ENCODE measurements at places on chromosomes 3 and 15.

GRCh38 chr15:86327230-86327865 lies 247.7 kb downstream of the AGBL1 start:
- no peak for DNase-seq

- no peak for DNase-seq
Measured at GRCh38 chr15:70614221-70614620, 149.1 kb downstream of the UACA start.

DNA sequence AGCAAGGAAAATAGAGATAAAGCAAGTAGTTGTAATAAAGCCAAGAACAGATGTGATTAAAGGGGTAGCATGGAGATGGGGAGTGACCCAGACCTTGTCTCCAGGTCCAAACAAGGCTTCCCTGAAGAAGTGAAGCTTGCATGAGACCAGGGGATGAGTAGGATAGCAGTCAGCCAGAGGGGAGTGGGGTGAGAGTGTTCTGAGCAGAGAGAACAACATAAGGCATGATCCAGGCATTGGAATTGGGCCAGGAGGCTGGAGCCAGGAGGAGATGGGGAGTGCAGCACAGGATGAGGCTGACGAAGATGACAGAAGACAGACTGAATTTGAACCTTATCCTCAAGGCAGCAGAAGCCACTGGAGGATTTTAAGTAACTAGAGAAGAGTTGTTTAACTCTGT lies 7.2 kb downstream of the TMOD2 start:
- DNase-seq = no peak

DNA sequence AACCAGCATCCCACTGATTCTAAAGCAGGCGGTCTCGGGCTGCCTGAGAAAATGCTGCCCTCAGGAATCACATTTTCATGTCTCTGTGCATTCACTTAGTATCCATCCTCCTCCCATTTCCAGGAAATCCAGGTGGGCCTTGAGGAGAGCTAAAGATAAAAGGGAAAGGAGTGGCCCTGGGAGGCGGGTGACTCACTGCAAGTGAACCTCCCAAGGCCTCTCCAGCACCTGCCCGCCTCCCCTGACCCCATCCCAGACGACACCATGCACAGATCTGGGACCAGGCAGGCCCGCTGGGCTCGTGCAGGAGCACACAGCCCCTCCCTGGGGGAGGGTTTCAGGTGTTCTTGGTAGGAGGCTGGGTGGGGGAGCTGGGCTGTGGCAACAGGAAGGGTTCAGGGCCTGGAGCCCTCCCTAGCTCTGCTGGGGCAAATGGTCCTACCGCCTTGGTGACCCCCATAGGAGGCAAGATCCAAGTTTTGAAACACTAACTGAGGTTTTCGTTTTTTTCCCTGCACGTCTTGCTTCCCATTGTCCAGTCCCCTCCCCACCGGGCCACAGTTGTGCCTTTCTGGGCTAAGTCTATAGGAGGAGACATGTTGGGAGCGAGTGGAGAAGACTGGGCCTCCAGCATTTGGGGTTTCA lies 22.2 kb downstream of the MELTF start:
- no peak for DNase-seq

GRCh38 chr15:50593761-50594160 lies 47.3 kb upstream of the USP50 start:
- no peak for DNase-seq

- DNase-seq = no peak
Measured at GRCh38 chr3:8886546-8886945, 76.7 kb downstream of the RAD18 start.

DNA sequence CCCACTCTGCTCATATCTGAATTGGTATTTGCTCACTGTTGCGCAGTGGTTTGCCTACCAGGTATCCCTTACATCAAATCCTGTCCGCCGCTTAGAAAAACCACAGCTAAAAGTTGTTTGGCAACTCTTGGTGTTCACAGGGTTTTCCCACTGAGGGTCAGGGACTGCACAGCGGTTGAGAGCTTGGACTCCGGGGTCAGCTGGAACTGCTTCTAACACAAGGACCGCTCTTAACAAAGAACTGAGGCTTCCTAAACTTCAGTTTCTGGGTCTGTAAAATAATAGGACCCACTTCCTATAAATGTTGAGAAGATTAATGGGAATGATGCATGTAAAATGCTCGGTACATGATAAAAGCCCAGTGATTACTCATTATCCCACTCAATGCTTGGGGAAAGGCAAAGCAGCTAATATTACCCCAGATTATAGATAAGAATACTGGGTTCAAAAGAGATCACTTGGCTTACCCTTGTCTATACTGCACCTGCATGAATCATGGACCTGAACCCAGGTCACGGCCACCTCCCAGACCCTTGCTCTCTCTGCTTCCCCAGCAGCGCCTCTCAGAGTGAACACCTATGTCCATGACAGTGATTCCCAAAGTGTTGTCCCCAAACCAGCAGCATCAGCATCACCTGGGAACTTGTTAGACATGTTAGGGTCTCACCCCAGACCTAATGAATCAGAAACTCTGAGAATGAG lies 36.1 kb downstream of the LIPC start:
- DNase-seq = no peak

- no peak for DNase-seq
Measured at GRCh38 chr15:100759106-100759505, 120.5 kb upstream of the ALDH1A3 start.

GRCh38 chr3:52447512-52448355 lies 2.8 kb upstream of the SEMA3G start:
- no peak for DNase-seq

- DNase-seq = no peak
Measured at GRCh38 chr15:28272587-28272986, 49.4 kb downstream of the HERC2 start.

DNA sequence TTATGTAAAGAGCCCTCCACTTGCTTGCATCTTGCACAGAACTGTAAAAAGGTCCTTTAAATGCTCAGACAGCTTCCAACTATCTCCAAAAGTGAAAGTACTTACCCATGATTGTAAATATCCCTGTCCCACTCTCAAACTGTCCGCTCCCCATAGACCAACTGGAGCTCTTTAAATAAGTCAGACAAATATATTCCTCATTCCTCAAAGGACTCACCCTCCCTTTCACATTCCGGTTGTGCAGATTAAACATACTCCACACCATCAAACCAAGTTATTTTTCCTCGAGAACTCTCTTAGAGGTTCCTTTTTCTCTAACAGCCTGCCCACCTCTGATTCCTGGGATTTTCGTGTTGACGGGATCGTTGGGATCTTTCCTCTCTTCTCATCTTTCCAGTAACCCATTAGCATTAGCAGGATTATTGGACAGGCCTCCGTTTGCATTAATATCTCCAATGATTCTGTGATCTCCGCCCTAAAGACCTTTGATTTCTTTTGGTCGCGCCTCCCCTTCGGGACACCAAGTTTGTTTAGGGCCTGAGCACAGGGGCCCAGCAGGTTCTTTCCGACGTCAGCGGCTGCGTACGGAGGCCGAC lies 763 bp downstream of the GOLGB1 start:
- no peak for DNase-seq

DNA sequence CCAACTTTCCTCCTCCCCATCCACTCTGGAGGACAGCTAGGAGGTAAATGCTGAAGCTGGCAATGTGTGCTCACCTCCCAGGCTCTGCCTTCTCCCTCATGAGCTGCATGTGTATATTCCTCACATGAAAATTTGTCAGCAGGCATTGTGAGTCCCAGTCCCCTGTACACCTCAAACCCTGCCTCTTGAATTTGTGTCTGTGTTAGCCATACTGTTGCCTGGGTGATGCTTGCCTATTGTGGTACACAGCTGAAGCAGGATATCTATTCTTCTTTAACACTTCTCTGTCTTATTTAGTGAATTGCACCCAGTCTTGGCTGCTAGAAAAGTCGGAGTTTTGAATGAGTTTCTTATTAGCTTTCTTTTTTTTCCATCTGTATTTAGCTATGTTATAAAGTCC lies 586.0 kb upstream of the TGFBR2 start:
- no peak for DNase-seq

DNA sequence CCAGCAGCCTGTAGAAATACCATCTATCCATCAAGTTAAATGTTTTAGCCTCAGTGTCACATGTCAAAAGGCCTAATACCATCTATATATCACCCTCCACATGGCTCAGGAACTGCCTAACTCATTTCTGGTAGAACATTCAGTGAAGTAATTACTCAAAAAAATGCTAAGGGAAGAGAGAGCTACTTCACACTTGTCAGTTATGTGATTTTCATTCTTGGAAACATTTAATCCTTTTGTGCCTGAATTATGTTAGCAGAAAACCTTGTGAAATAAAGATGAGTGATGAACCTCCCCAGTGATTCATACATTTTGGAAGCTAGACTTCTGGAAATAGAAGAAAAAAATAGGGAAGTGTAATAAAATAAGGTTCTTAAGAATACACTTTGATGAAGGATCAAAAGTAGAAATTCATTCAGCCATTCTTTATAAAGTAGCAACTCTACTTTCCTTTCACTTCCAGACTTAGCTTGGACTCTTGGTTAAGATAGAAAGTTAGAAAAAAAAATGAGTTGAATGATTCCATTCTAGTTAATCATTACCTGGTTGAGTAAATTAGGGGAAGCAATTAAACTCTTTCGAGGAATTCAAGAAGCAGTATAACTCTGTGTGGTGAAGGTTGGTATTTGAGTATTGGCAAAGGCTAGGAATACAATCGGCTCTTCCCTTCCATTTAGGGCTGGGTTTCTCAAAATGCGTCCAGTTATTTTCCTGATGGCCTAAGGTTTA lies 3.6 kb downstream of the OTOL1 start:
- no peak for DNase-seq

DNA sequence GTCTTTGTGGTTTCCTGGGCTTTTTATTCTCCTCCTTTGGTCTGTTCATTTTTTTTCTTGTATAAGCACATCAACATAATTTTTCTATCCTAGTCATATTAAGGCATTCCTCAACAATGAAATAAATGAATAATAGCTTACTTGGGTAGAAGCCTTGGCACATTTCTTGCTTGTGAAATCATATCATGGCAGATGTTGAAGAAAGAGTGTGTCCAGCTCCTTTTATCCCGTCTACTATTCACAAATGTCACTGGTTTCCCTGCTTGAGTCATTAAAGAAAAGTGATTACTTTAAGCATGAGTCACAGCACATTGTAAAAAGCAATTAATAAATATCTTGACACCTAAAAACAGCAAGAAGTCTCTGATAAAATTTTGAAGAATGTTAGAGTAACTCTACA lies 42.1 kb downstream of the MINAR1 start:
- no peak for DNase-seq

DNA sequence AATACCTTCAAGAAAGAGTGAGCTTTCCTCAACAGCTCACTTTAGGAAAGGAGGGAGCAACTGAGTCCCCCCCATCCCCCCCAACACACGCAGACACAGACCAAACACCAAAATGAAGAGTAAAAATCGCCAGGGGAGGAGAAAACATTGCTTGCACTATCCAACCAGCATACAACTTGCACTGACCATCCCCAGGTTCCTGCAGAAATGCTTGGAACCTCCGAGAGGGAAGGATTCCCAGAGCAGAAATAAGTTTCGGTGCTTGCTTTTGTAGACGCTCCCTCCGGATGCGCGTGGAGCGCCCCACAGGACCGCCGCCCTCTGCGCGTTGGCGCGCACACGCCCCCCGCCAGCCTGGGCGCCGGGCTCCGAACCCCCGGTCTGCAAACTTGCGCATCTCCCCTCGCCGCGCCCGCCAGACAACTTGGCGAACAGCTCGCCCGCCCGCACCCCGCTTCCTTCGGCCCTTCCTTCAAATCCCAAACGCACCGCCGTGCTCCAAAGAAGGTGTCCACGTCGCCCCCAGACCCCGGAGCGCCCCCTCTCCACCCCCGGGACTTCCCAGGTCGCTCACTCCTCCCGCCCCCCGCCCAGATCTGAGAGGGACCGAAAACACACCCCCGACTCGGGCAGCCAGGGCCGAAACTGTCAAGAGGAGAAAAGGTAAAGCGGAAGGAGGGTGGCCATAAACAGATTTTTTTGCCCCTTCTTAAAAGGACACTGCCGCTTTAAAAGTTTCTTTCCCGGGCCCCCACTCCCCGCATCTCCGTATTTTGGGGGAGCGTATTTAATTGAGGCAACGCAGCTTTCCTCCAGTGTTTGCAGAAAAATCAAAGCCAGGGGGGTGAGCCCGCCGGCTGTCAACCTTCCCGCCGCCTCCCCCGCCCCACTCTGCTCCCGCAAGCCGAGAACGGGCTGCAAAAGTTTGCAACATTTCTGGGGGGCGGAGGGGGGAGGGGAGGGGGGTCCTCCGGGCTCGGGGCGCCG lies 859 bp downstream of the RORA start:
- no peak for DNase-seq

GRCh38 chr15:72042054-72042453 lies 75.9 kb downstream of the MYO9A start:
- DNase-seq = no peak

DNA sequence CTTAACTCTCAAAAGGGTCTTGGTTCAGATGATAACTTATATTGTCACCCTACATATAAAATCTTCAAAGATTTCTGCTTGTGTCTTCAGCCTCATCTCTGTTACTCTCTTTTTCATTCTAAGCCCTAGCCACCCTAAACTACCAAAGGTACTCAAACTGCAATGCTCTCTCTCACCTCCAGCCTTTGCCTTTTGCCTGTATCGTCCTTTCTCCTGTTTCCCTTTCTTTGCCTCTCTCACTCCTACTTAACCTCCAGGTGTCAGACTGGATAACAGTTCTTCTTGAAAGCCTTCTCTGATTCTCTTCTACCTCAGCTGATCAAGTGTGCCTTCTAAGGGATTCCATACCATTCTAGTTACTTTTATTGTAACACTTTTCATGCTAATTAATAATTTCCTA lies 149.8 kb downstream of the SERPINI1 start:
- no peak for DNase-seq

DNA sequence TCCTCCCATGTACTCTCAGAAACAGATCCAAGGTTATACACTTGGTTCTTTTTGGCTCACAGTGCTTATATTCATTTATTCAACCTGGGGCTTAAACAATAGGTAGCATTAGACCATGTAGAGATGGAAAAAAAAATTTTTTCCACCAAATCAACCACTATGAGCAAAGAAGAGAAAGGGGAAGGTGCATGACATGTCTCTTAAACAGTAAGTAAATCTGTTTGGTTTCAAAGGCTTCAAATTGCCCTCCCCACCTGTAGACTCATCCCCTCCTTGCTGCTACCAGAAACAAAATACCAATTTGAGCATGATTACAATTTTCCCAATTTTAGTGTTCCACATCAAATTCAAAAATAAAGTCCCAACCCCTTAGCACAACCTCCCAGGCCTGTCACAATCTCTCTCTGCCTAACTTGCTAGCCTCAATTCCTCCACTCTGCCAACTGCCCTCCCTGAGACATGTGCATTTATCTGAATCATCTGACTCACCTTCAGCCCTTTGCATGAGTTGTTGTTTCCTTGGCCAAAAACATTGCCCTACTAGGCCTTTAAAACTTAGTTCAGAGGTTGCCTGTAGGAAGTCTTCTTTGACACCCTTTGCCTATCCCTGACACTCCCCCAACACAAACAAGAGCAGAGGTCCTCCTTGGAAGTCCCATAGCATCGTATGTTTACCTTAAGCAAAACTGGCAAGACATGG lies 30.3 kb upstream of the TSC22D2 start:
- DNase-seq = no peak

Data from Jurkat, Clone E6-1 (cell line).